ENCODE measurements at places on chromosomes 1 and 21.

- no peak for DNase-seq
Observed at GRCh38 chr1:19815801-19816736, 986 bp upstream of the RNF186 start.

DNA sequence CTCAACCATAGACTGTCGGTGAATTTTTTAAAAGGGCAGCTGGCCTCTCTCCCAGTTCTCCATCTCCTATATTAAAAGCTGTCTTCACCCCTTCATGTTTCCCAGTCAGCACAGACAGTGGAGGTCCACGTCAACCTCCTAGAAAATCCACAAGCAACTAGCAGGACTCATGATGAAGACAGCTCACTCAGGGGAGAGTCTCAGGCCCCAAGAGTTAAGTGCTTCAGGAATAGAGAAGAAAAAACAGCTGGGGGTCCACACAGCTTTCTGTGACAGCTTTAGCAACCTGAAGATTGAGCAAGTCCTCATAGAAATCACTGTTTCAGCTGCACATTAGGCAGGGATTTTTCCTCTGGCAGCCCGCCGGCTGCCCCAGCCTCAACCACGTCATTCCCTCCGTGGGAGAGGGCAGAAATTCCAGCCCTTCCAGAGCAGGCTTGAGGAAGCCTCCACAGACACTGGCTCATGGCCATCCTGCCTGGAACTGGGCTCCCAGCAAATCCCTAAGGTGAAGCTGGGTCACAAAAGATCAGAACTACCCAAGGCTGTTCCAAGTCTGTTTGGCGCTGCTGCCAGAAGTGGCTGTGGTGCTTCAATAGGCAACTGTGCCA, 15.2 kb downstream of the GPR161 start:
- DNase-seq: no peak

GRCh38 chr21:26281506-26281905, 110.9 kb upstream of the APP start:
- no peak for DNase-seq

GRCh38 chr1:170536924-170537551, 5.1 kb downstream of the GORAB start:
- no peak for DNase-seq

DNA sequence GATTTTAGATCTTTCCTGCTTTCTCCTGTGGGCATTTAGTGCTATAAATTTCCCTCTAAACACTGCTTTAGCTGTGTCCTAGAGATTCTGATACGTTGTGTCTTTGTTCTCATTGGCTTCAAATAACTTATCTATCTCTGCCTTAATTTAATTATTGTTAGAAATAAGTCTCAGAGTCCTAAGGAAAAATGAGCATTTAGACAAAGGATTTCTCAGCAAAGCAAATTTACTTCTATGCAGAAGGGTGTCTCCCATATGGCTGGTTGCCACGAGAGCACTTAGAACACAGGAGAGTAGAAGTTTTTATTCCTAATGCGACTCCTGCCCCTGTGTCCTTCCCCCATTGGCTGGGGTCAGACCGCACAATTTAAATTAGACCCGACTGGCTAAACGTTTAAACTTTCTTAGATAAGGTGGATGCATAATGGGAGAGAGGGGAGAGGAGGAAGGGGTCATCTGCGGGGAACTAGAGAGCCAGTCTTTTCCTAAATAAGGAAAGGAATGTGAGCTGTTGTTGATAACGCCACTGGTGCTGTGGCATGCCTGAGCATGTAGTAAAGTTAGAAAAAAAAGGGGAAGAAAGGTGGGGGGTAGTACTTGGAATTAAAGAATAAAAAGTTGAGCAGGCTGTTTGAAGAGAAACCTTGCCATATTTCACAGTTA, 170.2 kb downstream of the DYRK1A start:
- DNase-seq: no peak

DNA sequence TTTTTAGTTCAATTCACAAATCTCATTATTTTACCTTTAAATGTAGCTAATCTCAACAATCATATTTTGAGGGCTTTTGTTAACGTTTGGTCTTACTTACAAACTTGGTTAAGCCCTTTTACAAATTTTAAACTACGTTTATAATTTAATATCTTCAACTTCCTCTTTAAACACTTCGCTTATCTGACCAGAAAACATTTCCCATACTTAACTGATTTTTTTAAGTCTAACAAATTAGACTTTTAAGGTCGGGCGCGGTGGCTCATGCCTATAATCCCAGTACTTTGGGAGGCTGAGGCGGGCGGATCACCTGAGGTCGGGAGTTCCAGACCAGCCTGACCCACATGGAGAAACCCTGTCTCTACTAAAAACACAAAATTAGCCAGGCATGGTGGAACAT, 300.9 kb downstream of the LMX1A start:
- DNase-seq: no peak

DNA sequence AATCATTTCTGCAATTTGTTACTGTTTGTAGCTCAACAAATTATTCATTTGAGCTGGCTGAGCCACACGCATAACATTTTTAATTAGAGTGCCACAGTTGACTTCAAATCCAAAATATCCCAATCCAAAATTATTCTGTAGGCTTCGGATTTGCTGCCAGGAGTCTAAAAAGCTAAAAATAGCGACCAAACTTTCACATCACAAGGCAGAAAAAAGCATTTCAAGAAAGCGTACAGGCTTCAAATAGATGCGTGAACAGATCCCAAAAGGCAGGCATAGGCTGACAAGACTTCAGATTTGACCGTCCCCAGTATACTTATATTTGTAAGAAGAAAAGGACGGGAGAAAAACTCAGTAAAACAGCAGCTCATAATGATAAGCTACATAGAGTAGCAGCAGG, 24.3 kb upstream of the TIAM1 start:
- DNase-seq: no peak

DNA sequence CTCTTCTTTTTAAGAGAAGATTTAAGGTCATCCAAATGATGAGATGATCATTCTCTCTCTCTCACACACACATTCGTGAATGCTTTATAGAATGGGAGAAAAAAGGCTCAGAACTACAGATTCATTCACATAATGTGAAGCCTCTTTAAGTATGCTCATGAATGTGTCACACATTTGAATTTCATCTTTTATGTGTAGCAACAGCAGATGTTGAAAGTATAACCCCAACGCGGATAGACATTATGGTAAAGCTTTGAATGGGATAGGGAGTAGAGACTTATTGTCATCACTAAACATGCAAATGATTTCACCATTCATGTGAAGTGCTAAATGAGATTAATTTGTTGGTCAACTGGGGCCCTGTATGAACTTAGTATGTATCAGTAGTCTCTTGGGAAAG, 15.7 kb upstream of the PKN2 start:
- DNase-seq: no peak

- no peak for DNase-seq
Observed at GRCh38 chr1:62325081-62325480, 5.8 kb upstream of the KANK4 start.

- no peak for DNase-seq
Observed at GRCh38 chr1:199780948-199781670, 246.4 kb upstream of the NR5A2 start.

- DNase-seq: no peak
Observed at GRCh38 chr1:33501774-33502173, 29.3 kb downstream of the ZSCAN20 start.

GRCh38 chr1:186654741-186655140, 25.5 kb downstream of the PTGS2 start:
- DNase-seq: no peak

GRCh38 chr1:179298952-179299351, 5.4 kb downstream of the SOAT1 start:
- DNase-seq: no peak

GRCh38 chr1:13550663-13551062, 33.0 kb upstream of the PDPN start:
- no peak for DNase-seq

- no peak for DNase-seq
Observed at GRCh38 chr1:11539850-11540772, 61.2 kb downstream of the DISP3 start.

DNA sequence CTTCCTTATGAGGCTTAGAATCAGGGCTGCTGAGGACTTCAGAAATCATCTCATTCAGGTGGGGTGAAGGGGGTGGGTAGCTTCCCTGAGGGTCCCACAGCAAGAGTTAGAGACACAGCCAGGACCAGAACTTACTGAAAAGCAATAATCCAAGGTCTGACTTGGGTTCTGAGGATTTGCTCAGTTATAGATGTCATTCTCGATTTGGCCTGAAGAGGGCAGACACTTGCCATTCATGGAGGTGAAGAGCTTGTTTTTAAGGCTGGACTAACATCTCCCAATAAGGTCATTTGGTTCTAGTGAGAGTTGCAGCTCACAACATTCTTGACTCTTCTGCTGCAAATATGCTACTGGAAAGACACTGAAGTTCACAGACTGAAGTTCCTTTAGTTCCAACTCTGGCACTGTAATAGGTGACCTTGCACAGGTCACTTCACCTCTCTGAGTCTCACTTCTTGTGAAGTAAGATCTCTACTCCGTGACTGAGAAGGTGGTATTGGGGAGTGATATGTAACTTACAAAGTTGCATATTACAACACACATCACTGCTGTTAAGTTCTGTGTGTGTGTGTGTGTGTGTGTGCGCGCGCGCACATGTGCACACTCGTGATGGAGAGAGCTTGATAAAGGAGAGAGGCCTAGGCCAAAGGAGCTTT, 69.8 kb upstream of the DIRAS3 start:
- peak; percentile 81 for DNase-seq

- DNase-seq: no peak
Observed at GRCh38 chr1:182269097-182269496, 122.5 kb downstream of the GLUL start.

- DNase-seq: no peak
Observed at GRCh38 chr1:188895611-188896010, 1582.1 kb downstream of the BRINP3 start.

GRCh38 chr1:18548643-18549042, 67.9 kb downstream of the KLHDC7A start:
- no peak for DNase-seq

GRCh38 chr1:21468599-21468998, 28.7 kb downstream of the NBPF3 start:
- no peak for DNase-seq

GRCh38 chr1:70033266-70033873, 172.0 kb downstream of the LRRC40 start:
- no peak for DNase-seq

DNA sequence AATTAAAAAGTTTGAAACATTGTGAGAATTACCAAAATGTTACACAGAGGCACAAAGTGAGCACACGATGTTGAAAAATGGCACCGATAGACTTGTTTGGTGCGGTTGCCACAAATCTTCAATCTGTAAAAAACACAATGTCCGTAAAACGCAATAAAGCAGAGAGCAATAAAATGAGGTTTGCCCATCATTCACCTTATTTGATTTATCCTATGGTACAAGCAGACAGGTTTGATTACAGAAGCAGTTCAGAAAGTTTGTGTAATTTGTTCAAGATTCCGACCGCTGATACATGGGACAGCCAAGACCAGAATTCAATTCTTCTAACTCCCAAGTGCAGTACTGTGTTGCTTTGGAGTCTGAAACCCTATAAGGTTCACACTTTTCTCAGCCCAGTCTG, 318.3 kb upstream of the PROX1 start:
- no peak for DNase-seq

DNA sequence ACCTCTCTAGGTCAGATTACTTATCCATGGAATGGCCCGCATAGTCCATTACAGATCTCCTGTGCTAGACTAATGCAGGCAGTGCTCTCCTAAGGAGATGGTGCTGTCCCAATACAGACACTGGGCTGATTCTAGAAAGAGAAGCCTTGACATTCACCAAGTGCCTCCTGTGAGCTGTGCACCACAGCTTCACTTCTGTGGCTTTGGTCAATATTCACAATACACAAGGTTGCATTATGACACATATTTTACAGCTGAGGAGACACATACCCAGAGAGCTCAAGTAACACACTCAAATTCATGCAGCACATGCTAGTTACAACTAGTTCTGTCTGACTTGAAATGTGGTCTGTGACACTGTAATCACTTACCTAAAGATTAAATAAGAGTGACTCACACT, 59.4 kb upstream of the LRRC8B start:
- peak; percentile 36 for DNase-seq

GRCh38 chr21:45556645-45557615, 14.7 kb upstream of the SLC19A1 start:
- peak; percentile 16 for DNase-seq

DNA sequence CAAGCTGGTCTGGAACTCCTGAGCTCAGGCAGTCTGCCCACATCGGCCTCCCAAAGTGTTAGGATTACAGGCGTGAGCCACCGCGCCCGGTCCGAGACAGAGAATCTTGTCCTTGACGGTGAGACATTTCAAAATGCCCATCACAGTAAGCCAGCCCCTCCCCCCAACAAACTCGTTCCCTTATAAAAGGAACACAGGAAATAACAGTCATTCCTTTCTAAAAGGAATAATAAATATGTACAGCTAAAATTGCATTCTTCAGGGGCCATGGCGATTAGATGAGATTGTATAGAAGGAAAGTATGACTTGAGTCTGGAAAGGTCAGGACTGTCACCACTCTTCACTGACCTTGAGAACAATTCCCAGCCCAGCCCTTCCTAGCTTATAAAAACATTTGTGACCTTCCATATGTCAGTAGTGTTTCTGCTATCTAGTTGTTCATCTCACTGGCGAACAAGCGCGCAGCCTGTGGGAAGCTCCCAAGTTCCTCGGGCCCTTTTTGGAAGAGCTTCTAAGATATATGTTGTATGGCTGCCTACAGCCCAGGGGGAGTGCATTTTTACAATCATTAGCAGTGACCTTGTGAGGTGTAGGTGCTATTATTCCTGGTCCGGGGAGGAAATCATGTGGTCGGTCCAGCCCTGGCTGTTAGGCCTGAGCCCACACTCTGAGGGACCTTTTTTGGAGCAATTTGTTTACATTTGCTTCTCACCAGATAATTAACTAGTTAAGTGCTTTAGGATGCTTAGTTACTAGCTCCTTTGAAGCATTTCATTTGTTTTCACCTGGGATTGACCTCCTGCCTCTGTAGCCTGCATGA, 8.7 kb downstream of the SZRD1 start:
- no peak for DNase-seq

GRCh38 chr1:232423591-232423990, 206.3 kb downstream of the SIPA1L2 start:
- DNase-seq: no peak

- DNase-seq: peak; percentile 32
Observed at GRCh38 chr1:77948841-77949424, 29.9 kb downstream of the FUBP1 start.

GRCh38 chr21:38668067-38668466, 137.7 kb upstream of the ETS2 start:
- DNase-seq: no peak

GRCh38 chr1:107965110-107965991, at the start of gene VAV3:
TSS of gene VAV3 (minus strand) at chr1:107965180. CDS start at chr1:107964869, 311 bp downstream.
- DNase-seq: no peak

DNA sequence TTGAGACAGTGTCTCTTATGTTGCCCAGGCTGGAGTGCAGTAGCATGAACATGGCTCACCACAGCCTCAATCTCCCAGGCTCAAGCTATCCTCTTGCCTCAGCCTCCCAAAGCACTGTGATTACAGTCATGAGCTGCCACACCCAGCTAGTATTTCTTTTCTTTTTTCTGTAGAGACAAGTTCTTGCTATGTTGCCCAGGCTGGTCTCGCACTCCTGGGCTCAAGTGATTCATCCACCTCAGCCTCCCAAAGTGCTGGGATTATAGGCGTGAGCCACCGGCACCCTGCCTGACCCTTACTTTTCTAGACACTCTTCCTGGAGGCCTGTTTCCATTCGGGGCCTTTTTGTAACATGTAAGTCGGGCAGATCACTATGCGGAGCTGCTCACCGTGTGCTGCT, 30.1 kb upstream of the SRP9 start:
- DNase-seq: no peak

GRCh38 chr1:46535063-46535462, 16.4 kb downstream of the KNCN start:
- DNase-seq: peak; percentile 38

- no peak for DNase-seq
Observed at GRCh38 chr1:93016171-93016570, 54.9 kb upstream of the DIPK1A start.

GRCh38 chr21:26169611-26170470, 729 bp downstream of the APP start:
- DNase-seq: peak; percentile 64
